ENCODE measurements at places on chromosomes 1 and 21. TPM values are rescaled to one million over a fixed set of nuclear protein-coding genes. Genes with fewer than 3 reads are reported as not detected.

- DNase-seq, result no peak
Measured at GRCh38 chr1:44605914-44606615, 68.2 kb downstream of the TMEM53 start.

DNA sequence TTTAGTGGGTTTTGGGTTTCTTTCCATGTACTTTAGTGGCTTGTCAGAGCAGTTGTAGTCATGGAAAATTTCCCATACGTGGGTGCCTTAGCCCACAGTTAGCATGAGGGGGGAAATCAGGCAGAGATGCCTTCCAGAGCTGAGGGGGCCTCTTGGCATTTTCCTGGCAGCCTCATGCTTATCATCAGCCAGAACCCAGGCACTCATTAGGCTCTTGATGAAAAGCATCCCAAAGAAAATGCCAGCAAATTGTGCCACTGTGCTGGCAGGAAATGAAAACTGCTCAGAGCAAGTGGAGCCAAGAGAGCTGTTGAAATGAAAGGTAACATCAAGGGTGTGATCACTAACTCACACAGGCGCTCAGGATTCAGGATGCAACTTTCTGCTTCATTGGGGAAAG is 128.0 kb downstream of the TNNI3K start:
- no peak for DNase-seq

DNA sequence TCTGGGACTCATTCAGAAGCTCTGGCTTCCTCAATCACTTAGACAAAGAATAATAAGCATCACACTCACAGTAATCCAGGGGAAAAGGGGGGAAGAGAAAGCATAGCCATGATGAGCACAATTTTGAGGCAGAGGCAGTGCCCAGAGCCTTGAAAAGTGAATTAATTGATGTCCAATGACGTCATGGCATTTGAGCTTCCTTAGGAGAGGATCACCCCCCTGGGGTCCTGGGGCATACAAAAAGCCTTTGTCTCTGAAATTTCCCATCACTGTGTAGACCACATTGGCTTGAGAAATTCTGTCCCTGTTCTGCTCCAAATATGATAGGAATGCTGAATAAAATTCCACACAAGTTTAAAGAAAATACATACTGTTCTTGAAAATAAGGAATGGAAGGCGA is 84.3 kb upstream of the COA6 start:
- no peak for DNase-seq

- DNase-seq, result no peak
Measured at GRCh38 chr1:172756024-172756423, 97.1 kb downstream of the FASLG start.

DNA sequence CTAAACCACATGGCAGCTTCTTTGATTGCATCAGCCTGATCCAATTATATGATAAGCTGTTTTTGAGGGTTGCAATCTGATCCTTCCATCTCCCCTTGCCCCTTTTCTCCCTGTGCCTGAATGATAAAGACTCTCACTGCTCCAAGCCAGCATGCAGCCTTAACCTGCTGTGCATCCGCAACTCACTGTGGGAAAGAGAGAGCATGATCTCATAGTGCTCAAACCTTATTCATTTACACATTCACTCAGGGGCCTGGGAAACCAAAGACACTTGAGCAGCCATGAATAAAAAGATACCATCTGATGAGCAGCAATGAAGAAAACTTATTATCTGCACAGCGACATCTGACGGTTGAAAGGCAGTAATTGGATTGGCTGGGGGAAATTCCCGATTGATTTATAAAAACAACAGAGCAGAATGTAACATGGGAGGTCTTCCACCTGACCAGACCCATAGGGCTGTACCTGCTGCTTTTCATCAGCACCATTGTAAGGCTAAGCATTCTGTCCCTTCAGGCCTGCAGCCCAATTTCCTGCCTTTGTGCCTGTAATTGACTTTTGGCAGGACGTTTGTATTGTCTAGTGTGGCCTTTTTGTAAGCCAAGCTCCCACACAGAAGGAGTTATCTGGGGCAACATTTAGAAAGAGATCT is 62.5 kb downstream of the KIAA0040 start:
- peak; percentile 5 for DNase-seq

Gene TINAGL1
- total RNA-seq, result 107 TPM
